ENCODE measurements at places on chromosomes 5 and 9.
A peak's percentile ranks its signal among the peaks of the same experiment; 100 is the strongest.

GRCh38 chr5:36576721-36577120 lies 29.7 kb upstream of the SLC1A3 start:
- DNase-seq, result no peak

DNA sequence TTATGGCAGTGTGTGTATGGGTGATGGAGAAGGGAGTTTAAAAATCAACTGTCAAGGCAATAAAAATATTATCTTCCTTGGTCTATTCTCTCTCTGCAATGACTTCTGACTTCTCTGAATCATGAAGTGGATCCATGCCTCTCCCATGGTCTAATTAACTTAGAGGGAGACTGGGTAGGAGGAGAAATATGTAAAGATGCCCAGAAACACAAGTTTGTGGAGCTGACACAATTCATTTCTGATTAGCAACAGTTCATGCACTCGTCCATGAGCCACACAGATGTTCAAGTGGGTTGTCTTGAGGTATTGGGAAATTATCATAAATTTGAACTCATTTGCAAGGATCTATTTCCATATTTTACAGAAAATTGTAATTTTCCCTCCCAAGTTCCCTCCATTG lies 38.1 kb downstream of the INSYN2B start:
- no peak for DNase-seq

DNA sequence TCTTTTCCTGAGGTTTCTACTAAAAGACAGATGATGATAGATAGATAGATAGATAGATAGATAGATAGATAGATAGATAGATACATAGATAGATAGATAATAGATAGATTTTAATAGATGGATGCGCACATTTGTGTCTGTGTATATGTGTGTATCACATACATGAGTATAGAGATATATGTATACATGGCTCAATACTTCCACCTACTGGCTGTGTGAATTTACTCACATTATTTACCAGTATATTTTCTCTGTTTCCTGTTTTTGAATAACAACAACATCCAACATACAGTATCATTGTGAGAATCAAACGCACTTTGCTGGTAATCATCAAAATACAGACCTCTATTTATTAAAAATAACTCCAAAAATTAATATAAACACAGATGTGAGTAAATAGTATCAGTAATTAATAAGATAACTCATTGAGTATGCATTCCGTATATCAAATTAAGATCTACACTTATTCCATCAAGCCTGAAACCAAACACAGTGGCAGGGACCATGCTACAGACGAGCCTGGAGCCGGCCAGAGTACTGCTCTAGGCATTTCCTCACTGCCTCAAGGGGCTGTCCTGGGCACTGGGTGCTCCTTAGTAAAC lies 338.0 kb downstream of the SEMA5A start:
- DNase-seq, result peak; percentile 38

DNA sequence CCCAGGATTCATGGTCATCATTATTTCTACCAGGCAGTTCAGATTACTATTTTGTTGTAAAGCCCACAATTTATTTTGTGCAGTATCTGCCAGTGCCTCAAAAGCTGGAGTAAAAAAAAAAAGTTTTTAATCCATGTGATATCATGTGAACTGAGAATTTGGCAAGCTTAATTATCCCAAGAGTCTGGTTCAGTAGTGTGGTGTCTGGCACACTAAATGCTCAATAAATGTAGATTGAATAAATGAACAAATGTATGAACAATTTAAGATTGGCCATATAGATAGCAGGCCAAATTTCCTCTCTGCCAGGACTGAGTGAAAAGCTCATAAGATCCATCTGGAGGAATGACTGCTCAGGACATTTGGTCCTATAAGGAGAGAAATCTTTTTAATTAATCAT lies 533.0 kb downstream of the TLE1 start:
- DNase-seq, result no peak

DNA sequence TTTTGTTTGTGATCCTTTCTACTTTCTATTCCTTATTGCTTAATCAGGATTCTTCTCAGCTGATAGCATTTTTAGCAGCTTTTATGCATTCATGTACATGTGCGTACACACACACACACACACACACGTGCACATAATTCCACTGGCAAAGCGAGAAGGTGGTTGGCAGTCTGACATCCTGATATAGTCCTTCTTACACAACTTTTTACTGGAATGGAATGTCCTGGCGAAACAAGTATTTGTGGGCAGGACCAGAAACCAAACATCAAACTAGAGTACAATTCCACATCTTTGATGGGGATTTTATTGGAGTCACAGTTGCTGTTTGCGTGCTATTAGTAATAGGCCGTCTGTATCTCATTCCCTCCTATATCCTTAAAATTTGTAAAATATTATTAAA lies 356.5 kb downstream of the CCDC171 start:
- DNase-seq, result no peak

- peak; percentile 34 for DNase-seq
These were observed 26.0 kb downstream of the GABRP start for GRCh38 chr5:170809551-170809950.

DNA sequence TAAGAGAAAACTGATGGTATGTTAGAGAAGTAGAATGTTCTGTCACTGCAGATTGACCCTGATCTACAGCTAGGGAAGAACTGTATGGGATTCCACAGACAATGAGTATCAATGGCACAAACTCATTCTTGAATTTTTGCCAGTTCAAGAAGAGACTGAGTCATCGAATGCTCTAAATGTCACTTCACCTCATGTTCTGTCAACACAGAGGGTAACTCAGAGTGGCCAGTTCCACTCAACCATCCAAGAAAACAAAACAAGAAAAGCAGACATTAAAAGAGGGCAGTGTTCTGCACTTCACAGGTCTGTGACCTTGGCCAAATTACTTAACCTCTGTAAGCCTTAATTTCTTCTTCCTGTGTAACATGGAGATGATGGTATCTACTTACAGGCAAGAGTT lies 132.2 kb upstream of the HMHB1 start:
- no peak for DNase-seq

GRCh38 chr5:30900367-30900766 lies 293.1 kb upstream of the CDH6 start:
- DNase-seq, result no peak

DNA sequence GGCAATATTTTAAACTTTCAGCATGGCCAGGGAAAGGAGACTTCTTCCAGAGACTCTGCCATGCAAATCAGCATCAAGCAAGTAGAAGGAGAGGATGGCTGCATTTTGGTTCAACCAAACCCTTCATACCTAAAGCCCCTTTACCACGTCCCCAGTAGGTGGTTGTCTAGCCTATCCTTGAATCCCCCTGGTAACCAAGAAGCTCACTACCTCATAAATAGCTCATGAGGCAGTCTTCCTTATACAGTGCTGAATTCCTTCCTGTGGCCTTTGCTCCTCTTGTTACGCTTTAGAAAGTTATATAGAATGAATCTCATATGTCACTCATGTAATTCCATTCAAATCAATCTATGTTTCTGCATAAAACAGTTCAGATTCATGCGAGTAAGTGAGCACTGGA lies 289.5 kb upstream of the SLC30A5 start:
- DNase-seq, result no peak

GRCh38 chr5:161009194-161009593 lies 157.2 kb upstream of the ATP10B start:
- no peak for DNase-seq

GRCh38 chr9:127035423-127035822 lies 87.0 kb downstream of the ANGPTL2 start:
- DNase-seq, result no peak

- DNase-seq, result no peak
These were observed 35.4 kb downstream of the RIGI start for GRCh38 chr9:32490601-32491000.

DNA sequence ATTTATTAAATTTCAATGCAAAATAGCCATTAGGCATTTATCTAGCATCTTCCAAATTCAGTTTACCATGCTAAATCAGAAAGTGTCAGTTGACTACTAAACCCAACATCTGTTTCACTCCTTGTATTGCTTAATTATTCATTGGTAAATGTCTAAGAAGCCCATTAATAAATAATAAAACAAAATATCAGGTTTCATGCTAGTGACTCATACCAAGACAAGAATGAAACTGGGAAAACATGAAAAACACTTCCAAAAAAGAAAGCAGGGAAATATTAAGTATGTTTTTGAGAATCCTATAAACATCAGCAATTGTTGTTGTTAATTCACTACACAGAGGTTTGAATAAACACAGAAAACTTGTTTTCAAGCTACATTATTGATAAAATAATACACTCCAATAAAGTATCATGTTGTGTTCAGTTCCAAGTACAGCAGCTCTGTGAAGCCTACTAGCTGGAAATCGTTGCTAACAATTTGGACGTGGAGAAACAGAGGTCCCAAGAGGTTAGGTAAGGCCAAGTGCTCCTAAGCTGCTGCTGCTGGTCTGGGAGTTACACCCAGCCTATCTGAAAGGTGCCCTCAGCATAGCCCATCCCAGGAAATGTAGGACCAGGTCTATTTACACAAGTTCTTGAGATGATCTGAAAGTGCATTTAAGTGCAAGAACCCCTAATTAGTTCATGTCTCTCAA lies 78.8 kb downstream of the GNAQ start:
- DNase-seq, result no peak

DNA sequence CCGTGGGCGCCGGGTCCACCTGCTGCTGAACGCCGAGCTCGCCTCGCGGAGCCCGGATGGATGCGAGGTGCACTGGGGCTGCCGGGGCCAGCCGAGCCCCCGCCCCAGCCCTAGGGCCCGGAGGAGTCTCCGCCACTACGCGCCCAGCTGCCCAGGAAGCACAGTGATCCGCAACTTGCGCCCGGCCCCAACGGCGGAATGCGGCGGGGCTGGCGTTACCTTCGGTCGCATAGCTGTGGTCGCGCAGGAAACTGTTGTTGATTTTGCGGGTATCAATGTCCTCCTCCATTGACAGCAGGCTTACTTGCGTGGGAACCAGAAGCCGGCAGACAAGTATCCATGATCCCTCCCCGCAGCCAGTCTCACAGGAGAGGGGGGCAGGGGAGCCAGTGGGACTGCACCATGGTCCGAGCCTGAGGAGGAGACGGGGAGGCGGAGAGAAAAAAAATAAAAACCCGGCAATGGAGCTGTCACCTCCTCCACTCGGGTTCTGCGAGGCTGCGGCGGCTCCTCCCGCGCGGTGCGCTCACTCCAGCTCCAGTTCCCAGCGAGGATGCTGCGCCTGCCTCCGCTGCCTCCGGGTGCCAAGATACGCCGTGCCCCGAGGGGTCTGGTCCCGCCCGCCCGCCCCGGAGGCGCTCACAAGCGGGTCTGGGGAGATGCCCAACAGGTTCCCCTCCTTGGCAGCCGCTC lies 628 bp downstream of the PPP2R2B start:
- peak; percentile 16 for DNase-seq

- no peak for DNase-seq
These were observed 261.8 kb downstream of the EBF1 start for GRCh38 chr5:158837908-158838307.

GRCh38 chr5:150509992-150510391 lies 2.1 kb downstream of the NDST1 start:
- no peak for DNase-seq

DNA sequence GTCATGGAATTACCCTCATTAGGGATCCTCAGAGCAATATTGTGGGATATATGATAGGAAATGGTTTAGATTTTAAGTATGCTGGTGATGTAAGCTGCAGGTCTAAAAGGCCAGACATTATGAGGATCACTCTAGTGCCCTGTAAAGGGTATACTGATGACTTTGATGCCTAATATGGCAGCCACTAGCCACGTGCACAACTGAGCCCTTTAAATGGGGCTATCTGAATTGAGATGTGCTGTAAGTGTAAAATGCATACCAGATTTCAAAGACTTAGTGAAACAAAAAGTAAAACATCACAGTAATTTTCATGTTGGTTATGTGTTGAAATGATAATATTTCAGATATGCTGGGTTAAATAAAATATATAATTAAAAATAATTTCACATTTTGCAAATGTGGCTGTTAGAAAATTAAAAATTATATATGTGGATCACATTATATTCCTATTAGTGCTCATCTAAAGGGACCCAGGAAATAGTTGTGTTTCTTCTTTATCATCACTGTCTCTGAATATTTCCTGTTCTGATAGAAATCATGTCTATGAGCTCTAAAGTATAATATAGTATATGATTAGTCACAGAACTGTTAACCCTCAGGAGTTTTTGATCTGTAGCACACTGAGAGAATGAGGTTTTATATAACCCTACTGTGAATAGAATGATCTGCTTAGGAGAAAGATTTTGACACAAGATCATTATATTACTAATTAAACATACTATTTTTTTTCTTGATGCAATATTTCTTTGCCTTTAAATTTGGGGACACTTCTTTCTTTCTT lies 50.1 kb downstream of the OSTF1 start:
- no peak for DNase-seq

GRCh38 chr5:19910136-19910535 lies 77.9 kb downstream of the CDH18 start:
- no peak for DNase-seq

DNA sequence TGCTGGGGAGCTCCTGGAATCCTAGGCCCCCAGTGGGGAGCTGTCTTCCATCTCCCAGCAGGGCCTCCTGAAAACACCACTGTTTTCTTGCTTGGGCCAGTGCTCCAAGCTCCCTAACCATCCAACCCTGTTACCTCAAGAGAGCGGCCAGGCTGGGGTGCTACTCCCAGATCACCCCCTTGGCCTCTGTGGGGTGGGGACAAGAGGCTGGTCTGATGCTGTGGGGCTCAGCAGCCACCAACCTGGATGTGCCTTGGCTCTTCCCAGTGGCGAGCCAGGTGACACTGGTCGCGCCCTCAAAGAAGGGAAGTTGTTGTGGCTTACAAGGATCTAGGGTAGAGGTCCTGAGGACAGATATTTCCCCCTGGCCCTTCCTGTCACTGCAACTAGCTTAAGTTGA lies 49.0 kb downstream of the SECISBP2 start:
- DNase-seq, result no peak

GRCh38 chr9:124783830-124784229 lies 6.9 kb downstream of the OLFML2A start:
- no peak for DNase-seq

GRCh38 chr5:115500225-115500624 lies 44.4 kb downstream of the FEM1C start:
- no peak for DNase-seq

DNA sequence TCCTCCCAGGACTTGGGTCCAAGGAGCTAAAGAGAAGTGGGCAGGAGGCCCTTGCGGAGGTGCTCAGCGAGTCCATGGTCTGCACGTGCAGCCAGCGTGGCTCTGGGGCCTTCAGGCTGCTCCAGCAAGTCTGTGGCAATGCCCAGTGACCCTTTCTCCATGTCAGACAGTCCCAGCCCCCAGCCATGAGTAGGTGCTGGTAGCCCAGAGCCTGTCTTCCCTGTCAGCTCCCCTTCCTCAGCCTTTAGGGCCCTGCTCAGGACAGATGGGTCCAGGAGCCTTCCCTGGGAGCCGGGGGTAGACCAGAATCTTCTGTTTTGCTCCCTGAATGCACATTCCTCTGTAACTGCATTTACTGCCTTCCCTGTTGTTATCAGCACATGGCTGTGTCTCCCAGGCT lies 147.2 kb upstream of the IRX2 start:
- DNase-seq, result no peak

GRCh38 chr9:88537761-88538091 lies 2.7 kb downstream of the NXNL2 start:
- no peak for DNase-seq

- no peak for DNase-seq
These were observed 8.0 kb downstream of the CCNG1 start for GRCh38 chr5:163445345-163445744.

- no peak for DNase-seq
These were observed 302.6 kb downstream of the DRD1 start for GRCh38 chr5:175141421-175141820.

Data from GM10248 (cell line).